Kidney (tissue), 22 donors: ENCODE measurements at places on chromosomes 4 and X. TPM values are rescaled to one million over a fixed set of nuclear protein-coding genes. Genes with fewer than 3 reads are reported as not detected.

Gene PDGFC
- 37.6 TPM for total RNA-seq

DNA sequence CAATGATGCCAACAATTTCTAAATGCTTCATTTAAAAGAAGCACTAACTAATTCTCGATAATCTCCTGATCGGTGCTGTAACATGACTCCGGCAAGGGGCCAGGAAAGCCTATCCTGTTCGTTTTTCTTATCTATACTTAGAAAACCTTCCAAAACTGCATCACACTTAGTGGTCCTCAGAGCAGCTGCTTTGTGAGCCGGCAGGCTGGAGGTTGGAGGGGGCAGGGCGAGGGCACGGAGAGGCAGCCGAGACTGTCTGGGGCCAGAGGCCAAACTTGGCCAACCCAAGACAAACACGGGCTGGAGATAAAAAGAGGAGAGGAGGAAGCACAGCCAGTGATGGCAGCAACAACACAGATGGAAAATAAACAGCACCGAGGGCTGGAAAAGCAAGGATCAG lies 455.7 kb downstream of the BCOR start:
- DNase-seq: peak; percentile 21

Gene UNC5C
- 3.1 TPM for total RNA-seq

Gene SSX1
- not detected for total RNA-seq

- DNase-seq: no peak
Measured at GRCh38 chrX:116881961-116882360, 419.2 kb upstream of the CT83 start.

DNA sequence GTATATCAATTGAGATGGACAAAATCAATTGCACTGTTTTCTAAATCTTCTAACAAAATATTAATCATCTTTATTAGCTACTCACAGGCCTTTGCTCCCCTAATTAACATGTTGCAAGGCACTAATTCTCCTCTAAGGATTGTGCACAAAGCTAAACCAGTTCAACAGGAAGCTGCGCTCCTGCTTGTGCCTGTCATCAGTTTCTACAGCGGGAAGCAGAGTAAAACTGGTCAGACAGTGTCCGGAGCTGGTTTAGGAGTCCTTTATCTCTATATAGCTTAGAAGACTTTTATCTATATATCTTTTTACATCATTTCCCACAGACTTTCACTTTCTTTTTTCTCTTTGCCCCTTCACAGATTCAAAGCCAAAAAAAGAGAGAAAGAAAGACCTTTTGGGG lies 79.1 kb downstream of the ELOVL6 start:
- peak; percentile 56 for DNase-seq
